ENCODE measurements at places on chromosomes 4 and X.

DNA sequence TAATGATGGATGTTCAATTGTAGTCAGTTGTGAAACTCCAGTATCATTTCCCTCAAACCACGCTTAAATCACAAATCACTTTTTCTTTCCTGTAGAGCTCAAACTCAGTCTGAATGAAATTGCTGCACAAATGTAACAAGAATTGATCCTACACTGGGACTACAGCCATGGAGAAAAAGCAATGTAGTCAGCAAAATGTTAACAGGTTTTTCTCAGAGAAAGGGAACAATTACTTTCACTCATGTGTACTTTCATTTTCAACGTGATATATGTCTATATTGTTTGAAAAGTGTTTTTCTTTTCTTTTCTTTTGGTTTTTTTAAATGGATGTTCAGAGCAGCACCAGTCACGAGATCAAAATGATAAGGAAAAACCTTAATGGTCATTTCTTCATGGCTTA, 22.7 kb downstream of the SDAD1 start:
- DNase-seq = no peak

DNA sequence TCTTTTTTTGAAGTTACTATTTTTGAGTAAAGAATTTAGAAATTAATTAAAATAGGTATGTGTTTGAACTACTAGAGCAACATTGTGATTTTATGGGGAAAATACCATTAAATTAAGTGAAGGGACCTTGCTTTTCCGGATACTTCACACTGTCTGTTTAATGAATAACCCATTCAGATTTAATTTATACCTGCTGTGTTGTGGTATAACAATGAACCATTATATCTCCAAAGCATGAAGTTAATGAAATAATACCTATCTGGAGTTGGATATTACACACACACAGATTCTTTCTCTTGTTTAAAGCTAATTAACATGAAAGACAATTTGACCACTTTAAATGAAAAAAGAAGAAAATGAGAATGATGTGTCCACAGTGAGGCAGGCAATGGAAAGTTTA, 195.0 kb upstream of the GPRIN3 start:
- no peak for DNase-seq

GRCh38 chr4:23614284-23614892, 275.5 kb downstream of the PPARGC1A start:
- no peak for DNase-seq

GRCh38 chrX:44155126-44155525, 181.9 kb upstream of the NDP start:
- no peak for DNase-seq

DNA sequence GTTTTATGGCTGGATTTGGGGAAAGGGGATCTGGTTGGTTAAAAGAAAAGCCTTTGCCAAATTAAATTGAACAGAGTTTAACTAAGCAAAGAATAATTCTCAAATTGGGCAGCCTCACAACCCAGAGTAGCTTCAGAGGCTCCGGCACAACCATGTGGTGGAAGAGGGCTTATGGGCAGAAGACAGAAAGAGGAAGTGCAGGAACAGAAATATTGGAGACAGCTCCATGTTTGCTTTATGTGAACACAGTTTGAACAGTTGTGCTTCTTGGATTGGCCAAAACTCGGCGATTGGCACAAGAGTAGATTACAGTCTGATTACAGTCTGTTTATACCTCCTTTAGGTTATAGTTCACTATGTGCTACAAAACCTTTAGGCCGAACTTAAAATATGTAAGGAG, 562.7 kb downstream of the TRIML1 start:
- DNase-seq = no peak

DNA sequence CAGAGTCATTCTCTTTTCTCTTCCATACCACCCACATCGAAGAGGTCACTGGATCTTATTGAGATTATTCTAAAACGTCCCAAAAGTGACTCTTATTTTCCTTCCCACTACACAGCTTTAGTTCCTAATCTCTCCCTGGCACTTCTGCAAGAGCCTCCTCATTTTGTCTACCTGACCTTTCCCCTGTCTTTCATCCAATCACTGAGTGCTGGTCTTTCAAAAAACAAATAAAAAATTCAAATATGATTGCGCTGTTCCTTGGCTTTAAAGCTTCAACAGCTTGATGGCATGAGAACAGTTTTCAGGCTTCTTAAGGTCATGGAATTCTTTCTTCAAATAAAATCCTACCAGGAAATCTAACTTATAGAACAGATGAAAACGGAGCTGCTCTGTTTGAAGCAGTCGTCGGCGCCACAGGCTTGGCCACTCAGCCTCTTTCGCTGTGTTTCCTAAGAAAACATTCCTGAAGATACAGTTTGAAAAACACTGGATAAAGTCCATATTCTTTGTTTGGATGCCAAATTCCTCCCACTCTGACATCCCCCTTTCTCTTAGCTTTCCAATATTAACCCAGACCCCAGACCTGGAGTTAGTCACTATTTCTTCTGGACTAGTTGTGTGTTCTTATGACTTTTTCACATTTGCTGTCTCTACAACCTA, 12.5 kb downstream of the SYTL5 start:
- no peak for DNase-seq

- DNase-seq = no peak
These were observed 145.7 kb downstream of the RELL1 start for GRCh38 chr4:37540486-37540885.

GRCh38 chr4:109410776-109411175, 22.8 kb upstream of the SEC24B start:
- no peak for DNase-seq

DNA sequence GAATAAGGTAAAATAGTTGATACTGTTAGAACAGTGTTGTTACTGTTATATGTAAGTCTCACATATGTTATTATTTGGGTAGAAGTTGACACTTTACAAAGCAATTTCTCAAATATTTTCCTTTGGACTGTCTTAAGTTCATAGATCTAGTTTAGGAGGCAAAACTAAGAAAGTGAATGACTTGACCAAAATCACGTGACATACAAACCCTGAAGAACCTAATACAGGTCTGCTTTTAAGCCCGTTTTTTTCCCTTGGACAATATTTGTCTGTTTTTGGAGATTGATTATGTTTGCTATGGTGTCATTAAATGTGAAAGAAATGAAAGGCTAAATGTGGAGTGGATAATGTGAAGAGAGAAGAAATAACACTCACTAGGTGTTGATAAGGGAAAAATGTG, 644.9 kb upstream of the PITX2 start:
- no peak for DNase-seq

DNA sequence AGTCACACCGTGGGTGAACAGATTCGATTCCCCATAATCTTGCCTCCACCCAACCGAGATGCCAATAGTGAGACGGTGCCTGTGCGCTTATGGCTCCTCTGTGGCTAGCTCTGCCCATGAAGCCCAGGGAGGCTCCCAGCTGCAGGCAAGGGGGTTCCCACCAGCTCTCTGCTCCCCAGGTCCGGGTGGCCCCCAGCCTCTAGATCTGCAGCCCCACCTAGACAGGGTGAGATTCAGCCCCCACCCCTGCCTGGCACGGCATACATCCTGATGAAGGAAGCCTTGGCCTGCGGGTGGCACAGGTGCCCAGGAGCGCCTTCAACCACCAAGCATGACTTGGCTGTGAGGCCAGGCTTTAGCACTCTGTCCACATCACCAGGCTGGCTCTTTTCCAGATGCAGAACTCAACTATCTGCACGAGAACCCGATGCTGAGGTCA, 40.6 kb downstream of the WDR1 start:
- DNase-seq = no peak

GRCh38 chrX:18687856-18688495, 16.1 kb upstream of the RS1 start:
- DNase-seq = no peak

- no peak for DNase-seq
These were observed 216.6 kb downstream of the NR3C2 start for GRCh38 chr4:148225639-148226038.

- no peak for DNase-seq
These were observed 59.0 kb upstream of the C1QTNF7 start for GRCh38 chr4:15368856-15369255.

DNA sequence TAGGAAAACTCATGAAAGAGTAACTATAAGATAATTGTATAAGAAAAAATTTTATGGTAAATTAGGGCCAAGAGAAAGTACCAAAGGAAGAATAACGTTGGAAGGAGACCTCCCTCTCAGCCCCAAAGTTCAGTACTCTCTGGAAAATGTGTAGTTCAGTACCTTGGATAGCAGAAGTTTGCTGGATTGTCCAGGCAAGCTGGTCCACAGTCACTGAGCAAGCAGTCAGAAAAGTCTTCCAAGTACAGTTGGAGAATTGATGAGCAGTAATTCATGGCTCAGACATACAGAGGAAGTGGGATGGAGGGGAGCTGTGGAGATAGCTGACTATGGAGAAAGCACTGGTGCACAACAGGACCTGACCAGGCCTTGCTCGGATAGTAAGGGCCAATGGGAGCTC, 598.2 kb upstream of the NDST4 start:
- DNase-seq = no peak

DNA sequence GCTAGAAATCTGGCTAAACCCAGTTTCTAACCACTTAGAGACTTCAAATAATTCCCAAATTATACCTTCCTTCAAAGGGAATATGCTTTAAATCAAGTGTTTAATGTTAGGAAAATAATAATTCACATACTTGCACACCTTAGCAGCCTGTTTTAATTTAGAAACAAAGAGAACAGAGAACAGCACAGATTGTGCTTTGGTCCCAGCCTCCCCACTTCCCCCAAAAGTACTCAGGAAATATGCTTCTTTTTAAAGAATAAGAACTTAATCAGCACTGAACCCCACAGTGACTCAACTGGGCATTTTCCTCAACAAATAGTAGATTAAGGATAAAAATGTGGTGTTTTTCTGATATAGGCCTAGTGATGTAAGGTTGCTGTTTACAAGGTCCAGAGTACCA, 295.8 kb downstream of the GBA3 start:
- no peak for DNase-seq

GRCh38 chr4:82515705-82516104, 46.1 kb downstream of the TMEM150C start:
- DNase-seq = no peak

DNA sequence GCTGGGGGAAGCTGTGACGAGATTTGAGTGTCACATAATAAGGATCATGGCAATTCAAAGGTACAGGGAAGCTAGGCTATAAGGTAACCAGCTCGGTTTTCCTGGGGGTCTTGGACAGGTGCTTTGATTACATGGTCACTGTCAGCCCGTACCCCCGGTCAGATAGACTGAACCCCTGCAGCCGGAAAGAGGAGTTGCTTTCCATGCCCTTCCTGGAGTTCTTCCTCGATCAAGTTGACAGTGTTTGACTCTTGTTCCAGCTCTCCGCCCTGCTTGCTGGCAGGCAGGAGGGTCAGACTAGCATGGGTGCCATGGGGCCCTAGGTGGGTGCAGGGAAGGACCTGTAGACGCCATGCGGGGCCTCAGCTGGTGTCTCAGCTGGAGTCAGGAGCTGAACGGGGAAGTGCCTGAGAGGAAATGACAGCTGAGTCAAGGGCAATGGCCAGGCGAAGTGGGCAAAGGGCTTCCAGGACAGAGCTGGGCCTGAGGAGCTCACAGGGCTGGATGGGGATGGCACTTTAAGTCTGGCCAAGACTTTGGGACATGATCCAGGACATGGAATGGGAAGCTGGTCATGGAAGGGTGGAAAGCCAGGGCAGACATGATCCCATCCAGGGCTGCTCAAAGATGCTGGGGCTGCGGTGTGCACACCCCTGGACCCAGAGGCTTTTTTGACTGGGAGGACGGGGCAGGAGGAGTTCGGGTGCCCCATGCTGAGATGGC, 1.6 kb downstream of the TMEM187 start:
- no peak for DNase-seq

DNA sequence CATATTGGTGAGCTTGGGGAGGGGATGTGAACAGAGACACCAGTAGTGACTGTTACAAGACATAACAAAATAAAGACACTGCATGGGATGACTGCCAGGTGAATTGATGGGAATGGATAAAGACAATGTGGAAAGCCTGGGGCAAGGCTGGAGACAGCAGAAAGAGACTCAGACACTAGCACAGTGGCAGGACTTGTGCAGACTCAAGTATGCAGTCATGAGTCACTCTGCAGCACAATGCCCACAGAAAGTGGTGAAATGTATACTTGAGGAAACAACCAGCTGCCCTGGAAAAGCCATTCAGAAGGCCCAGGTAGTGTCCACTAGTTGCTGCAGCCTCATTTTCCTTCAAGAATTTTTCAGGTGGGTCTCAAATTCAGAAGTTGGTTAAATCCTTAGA, 452.3 kb downstream of the MID1IP1 start:
- no peak for DNase-seq

GRCh38 chr4:52014903-52015302, 5.3 kb downstream of the LRRC66 start:
- DNase-seq = no peak
